ENCODE measurements at places on chromosomes 12 and 14. TPM values are rescaled to one million over a fixed set of nuclear protein-coding genes. Genes with fewer than 3 reads are reported as not detected.

DNA sequence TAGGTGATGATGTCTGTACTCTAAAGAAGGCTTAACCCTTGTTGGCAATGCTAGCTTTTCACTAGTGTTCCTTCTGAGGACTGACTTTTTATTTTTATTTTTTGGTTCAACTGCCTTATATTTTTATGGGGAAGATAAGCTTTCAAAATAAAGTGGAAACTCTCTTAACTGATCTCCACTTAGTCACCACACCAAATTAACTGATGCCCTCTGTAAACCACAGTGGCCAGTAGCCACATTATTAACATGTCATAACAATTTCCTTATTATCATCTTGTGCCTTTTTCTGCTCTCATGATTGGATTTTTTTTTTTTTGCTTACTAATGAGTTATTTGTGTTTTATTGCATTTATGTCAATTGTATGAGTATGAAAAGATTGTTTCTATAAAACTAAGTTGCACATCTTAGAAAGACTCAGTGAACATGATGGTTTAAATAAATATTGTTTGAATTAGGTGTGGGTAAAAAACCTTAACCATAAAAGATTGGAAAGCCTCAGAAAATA, 56.9 kb downstream of the SCFD1 start:
- H3K27ac ChIP-seq, result no peak overlapping the region
- no peak for DNase-seq
- no peaks in the 10 kb centered on the region for H3K4me1 ChIP-seq
- no peak overlapping the region for H3K4me3 ChIP-seq
- no peaks in the 10 kb centered on the region for H3K27me3 ChIP-seq

- DNase-seq, result no peak
- no peaks in the 10 kb centered on the region for H3K4me1 ChIP-seq
- peaks cover 2% of the 10 kb centered on the region for H3K36me3 ChIP-seq
- H3K4me3 ChIP-seq, result no peak overlapping the region
Observed at GRCh38 chr12:93514853-93515252, 47.5 kb downstream of the MRPL42 start.

- DNase-seq, result peak; percentile 55
- no peaks in the 10 kb centered on the region for H3K36me3 ChIP-seq
- H3K4me1 ChIP-seq, result peaks cover 69% of the 10 kb centered on the region
- H3K27me3 ChIP-seq, result no peaks in the 10 kb centered on the region
Observed at GRCh38 chr12:91991399-91992187, 154.1 kb downstream of the BTG1 start.

DNA sequence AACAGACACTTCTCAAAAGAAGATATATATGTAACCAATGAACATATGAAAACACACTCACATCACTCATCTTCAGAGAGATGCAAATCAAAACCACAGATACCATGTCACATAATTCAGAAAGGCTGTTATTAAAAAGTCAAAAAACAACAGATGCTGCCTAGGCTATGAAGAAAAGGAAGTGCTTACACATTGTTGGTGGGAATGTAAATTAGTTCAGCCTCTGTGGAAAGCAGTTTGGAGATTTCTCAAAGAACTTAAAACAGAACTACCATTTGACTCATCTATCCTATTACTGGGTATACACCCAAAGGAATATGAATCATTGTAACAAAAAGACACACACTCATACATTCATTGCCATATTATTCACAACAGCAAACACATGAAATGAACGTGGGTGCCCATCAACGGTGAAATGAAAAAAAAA, 35.1 kb downstream of the EIF2S3B start:
- no peaks in the 10 kb centered on the region for H3K27me3 ChIP-seq
- H3K4me1 ChIP-seq, result no peaks in the 10 kb centered on the region
- H3K36me3 ChIP-seq, result no peaks in the 10 kb centered on the region
- no peak overlapping the region for H3K4me3 ChIP-seq

DNA sequence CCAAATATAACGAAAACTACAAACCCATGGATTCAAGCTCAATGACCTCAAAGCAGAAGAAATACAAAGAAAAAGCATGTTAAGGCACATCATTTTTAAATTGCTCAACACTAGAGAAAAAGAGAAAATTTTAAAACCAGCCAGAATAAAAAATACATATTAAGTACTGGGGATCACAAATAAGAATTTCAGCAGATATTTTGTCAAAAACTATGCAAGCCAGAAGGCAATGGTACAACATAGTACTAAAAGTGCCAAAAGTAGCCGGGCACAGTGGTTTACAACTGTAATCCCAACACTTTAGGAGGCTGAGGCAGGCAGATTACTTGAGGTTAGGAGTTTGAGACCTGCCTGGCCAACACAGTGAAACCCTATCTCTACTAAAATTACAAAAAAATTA, 10.2 kb downstream of the SGPP1 start:
- H3K4me1 ChIP-seq, result peaks cover 9% of the 10 kb centered on the region
- H3K27ac ChIP-seq, result no peak overlapping the region
- no peaks in the 10 kb centered on the region for H3K27me3 ChIP-seq
- H3K4me3 ChIP-seq, result no peak overlapping the region
- no peaks in the 10 kb centered on the region for H3K36me3 ChIP-seq
- DNase-seq, result peak; percentile 26

GOLT1B gene
- 50.5 TPM for total RNA-seq

- DNase-seq, result no peak
- no peak overlapping the region for H3K4me3 ChIP-seq
- H3K36me3 ChIP-seq, result no peaks in the 10 kb centered on the region
- H3K27ac ChIP-seq, result no peak overlapping the region
- peaks cover 8% of the 10 kb centered on the region for H3K4me1 ChIP-seq
- peaks cover 11% of the 10 kb centered on the region for H3K27me3 ChIP-seq
Observed at GRCh38 chr12:98744680-98745079, 99.6 kb downstream of the APAF1 start.

GRCh38 chr12:131092901-131093603, 139.3 kb downstream of the ADGRD1 start:
- no peak for DNase-seq
- no peak overlapping the region for H3K4me3 ChIP-seq
- H3K4me1 ChIP-seq, result no peaks in the 10 kb centered on the region
- H3K27me3 ChIP-seq, result no peaks in the 10 kb centered on the region

DNA sequence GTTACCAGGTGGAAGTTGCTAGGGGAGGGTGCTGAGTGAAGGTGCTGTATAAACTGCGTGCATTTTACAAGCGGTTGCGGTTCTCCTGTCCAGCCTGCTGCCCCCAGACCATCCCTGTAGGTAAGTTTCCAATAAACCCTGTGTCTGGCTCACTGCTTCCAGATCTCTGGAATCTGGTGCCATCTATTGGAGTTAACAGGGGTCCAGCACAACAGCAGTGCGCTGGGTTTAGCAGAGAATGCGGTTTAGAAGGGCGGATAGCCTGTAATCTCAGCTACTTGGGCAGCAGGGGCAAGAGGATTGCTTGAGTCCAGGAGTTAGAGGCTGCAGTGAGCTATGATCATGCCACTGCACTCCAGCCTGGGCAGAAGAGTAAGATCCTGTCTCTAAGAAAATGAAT, 4.9 kb downstream of the AACS start:
- peaks cover 8% of the 10 kb centered on the region for H3K4me1 ChIP-seq
- no peak overlapping the region for H3K4me3 ChIP-seq
- H3K27me3 ChIP-seq, result no peaks in the 10 kb centered on the region
- no peak for DNase-seq
- H3K36me3 ChIP-seq, result peaks cover 3% of the 10 kb centered on the region
- H3K27ac ChIP-seq, result no peak overlapping the region

DNA sequence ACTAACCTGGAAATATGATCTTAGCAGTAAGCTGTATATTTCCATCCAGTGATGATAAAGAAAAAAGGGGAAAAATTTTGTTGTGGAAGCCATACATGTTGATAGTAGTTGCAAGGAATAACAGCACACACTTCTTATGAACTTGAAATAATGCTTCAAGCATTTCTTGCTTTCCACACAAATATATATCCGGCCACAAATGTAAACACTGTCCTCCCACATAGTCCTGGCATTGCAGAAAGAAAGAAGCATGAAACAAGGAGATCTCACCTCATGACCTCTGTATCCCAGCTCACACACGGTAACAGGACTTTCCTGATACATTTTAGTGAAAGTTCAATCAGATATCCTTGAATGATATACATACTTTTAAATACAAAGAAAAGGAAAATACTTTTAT, 56.0 kb downstream of the LLPH start:
- H3K27ac ChIP-seq, result no peak overlapping the region
- peaks cover 3% of the 10 kb centered on the region for H3K27me3 ChIP-seq
- no peak overlapping the region for H3K4me3 ChIP-seq
- no peaks in the 10 kb centered on the region for H3K4me1 ChIP-seq

MYF5 gene
- not detected for total RNA-seq

REP15 gene
- 4.8 TPM for total RNA-seq

GPN3 gene
- total RNA-seq, result 25.0 TPM

PPM1H gene
- total RNA-seq, result 4.9 TPM

GRCh38 chr12:112514926-112515642, 96.3 kb downstream of the PTPN11 start:
- H3K4me1 ChIP-seq, result no peaks in the 10 kb centered on the region
- H3K4me3 ChIP-seq, result no peak overlapping the region
- H3K36me3 ChIP-seq, result no peaks in the 10 kb centered on the region
- no peak overlapping the region for H3K27ac ChIP-seq
- no peaks in the 10 kb centered on the region for H3K27me3 ChIP-seq

DNA sequence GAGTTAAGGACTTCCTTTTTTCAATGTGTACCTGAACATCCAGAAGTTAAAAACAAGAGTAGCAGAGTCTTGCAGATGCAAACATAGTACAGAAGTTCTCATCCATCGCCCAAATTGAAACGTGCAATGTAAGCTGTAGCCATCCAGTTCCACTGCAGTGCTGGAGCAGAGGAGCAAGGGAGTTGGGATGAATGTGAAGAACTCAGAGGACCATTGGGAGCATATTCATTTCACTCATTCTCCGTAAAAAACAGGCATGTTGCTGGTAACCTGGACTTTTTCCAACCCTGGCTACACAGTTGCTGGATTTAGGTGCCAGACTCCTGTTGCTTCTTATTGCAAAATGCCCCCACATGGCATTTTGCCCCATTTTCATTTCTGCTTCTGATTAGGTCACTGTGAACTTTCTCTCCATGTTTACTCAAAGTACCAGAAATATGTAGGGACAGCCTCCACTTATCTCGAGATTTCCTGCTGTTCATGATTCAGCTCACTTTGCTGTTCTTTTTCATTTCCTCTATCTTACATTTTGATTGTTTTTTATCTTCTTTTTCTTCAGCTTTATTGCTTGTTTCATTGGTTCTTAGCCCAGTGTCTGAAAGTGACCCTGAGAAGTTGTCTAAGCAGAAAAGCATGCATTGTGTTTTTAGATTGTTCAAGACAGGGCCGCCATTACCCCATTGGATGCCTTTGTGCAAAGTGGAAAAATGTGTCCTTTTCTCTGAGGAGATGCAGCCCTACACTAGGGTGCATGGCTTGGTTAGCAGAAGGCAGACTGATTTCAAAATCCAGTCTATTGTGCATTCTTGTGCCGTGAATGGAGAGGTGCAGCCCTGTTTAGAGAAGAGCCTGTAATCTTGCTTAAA, 109.0 kb upstream of the AMIGO2 start:
- no peak overlapping the region for H3K4me3 ChIP-seq
- no peak overlapping the region for H3K27ac ChIP-seq
- peaks cover 12% of the 10 kb centered on the region for H3K4me1 ChIP-seq
- H3K36me3 ChIP-seq, result no peaks in the 10 kb centered on the region

TEX22 gene
- 2.1 TPM for total RNA-seq

DPY19L2 gene
- total RNA-seq, result 2.3 TPM

GRCh38 chr14:93113678-93114067, 2.1 kb downstream of the ITPK1 start:
- no peak overlapping the region for H3K27ac ChIP-seq
- no peaks in the 10 kb centered on the region for H3K27me3 ChIP-seq
- H3K4me1 ChIP-seq, result peaks cover 12% of the 10 kb centered on the region
- DNase-seq, result no peak

HOXC11 gene
- not detected for total RNA-seq

GRCh38 chr14:96824283-96824682, 27.1 kb downstream of the VRK1 start:
- DNase-seq, result no peak
- H3K4me1 ChIP-seq, result no peaks in the 10 kb centered on the region
- no peaks in the 10 kb centered on the region for H3K27me3 ChIP-seq
- H3K27ac ChIP-seq, result no peak overlapping the region
- no peaks in the 10 kb centered on the region for H3K36me3 ChIP-seq

GRCh38 chr12:91224401-91224800, 41.8 kb upstream of the DCN start:
- no peak overlapping the region for H3K4me3 ChIP-seq
- no peaks in the 10 kb centered on the region for H3K36me3 ChIP-seq
- H3K4me1 ChIP-seq, result no peaks in the 10 kb centered on the region
- H3K27me3 ChIP-seq, result no peaks in the 10 kb centered on the region
- no peak for DNase-seq
- H3K27ac ChIP-seq, result no peak overlapping the region

GPD1 gene
- not detected for total RNA-seq

GRCh38 chr12:130053651-130054069, 108.6 kb upstream of the FZD10 start:
- DNase-seq, result no peak
- no peak overlapping the region for H3K4me3 ChIP-seq
- no peak overlapping the region for H3K27ac ChIP-seq
- no peaks in the 10 kb centered on the region for H3K4me1 ChIP-seq
- H3K27me3 ChIP-seq, result no peaks in the 10 kb centered on the region
